ENCODE measurements at places on chromosomes 11 and 22.

GRCh38 chr11:119361941-119362725, 15.6 kb upstream of the MFRP start:
- H3K27me3 ChIP-seq, result no peaks in the 10 kb centered on the region
- H3K4me3 ChIP-seq, result peak overlapping the region; percentile 75
- H3K27ac ChIP-seq, result peak overlapping the region; percentile 99
- DNase-seq, result no peak

GRCh38 chr11:23202611-23203010, 342.3 kb upstream of the CCDC179 start:
- no peak overlapping the region for H3K27ac ChIP-seq
- H3K27me3 ChIP-seq, result no peaks in the 10 kb centered on the region
- H3K4me3 ChIP-seq, result no peak overlapping the region
- H3K36me3 ChIP-seq, result no peaks in the 10 kb centered on the region

GRCh38 chr11:45354976-45355705, 69.0 kb upstream of the SYT13 start:
- H3K4me3 ChIP-seq, result peak overlapping the region; percentile 92
- H3K4me1 ChIP-seq, result peaks cover 6% of the 10 kb centered on the region
- DNase-seq, result peak; percentile 67
- H3K27ac ChIP-seq, result peak overlapping the region; percentile 67
- no peaks in the 10 kb centered on the region for H3K36me3 ChIP-seq

- H3K36me3 ChIP-seq, result no peaks in the 10 kb centered on the region
- peak overlapping the region; percentile 52 for H3K4me3 ChIP-seq
- H3K4me1 ChIP-seq, result peaks cover 13% of the 10 kb centered on the region
- H3K27me3 ChIP-seq, result no peaks in the 10 kb centered on the region
- DNase-seq, result peak; percentile 28
Measured at GRCh38 chr11:59556115-59556916, 45.0 kb downstream of the OR4D9 start.

DNA sequence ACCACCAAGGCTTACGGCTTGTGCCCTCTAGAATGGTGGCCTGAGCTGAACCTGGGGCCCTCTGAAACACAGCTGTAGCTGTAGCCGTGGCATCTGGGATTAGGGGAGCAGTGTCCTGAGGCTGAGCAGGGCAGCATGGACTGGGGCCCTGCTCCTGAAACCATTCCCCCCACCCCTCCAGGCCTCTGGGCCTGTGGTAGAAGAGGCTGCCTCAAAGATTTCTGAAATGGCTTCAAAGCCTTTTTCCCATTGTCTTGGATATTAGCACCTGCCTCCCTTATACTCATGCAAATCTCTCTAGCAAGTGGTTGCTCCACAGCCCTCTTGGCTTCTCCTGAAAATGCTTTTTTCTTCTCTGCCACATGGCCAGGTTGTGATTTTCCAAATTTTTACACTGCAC, 106.9 kb downstream of the CTNND1 start:
- no peaks in the 10 kb centered on the region for H3K36me3 ChIP-seq
- DNase-seq, result no peak
- H3K27ac ChIP-seq, result no peak overlapping the region
- no peaks in the 10 kb centered on the region for H3K4me1 ChIP-seq

- no peak overlapping the region for H3K4me3 ChIP-seq
- H3K27ac ChIP-seq, result no peak overlapping the region
- DNase-seq, result no peak
Measured at GRCh38 chr11:106996691-106997090, 21.6 kb downstream of the GUCY1A2 start.

- no peaks in the 10 kb centered on the region for H3K36me3 ChIP-seq
- H3K27me3 ChIP-seq, result no peaks in the 10 kb centered on the region
- H3K27ac ChIP-seq, result no peak overlapping the region
- H3K4me3 ChIP-seq, result no peak overlapping the region
Measured at GRCh38 chr11:23586173-23586572, 725.9 kb upstream of the CCDC179 start.

DNA sequence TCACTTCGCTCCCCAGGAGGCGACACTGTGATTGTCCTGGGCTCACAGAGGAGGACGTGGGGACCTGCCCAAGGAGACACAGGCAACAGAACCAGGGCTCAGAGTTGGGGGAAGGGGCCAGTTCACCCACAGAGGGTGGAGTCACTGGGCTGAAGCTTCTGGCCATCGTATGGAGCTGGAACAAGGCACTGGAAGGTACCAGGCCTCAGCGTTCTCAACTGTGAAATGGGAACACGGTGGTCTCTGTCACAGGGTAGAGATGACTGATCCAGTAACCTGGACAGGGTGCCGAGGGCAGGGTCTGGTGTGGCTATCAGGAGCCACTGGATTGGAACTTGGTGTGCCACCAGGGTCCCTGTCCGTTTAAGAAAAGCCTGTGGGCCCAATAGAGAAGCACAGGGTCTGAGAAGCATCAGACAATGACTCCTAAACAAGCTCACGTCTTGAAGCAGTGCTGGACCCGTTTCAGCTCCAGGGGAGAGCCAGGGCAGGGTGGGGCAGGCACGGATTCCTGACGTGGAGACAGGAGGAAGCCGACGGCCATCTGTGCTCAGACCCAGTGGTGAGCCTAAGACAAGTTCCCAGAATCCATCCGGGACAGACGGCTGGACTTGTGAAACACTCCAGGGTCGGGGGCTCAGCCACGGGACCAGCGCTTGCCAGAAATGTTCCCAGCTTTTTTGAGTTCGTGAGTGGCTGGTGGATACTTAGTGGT, 25.0 kb upstream of the KCNQ1OT1 start:
- H3K27ac ChIP-seq, result no peak overlapping the region
- no peaks in the 10 kb centered on the region for H3K36me3 ChIP-seq

GRCh38 chr11:63834535-63835157, 4.3 kb upstream of the MARK2 start:
- no peaks in the 10 kb centered on the region for H3K27me3 ChIP-seq
- no peak overlapping the region for H3K27ac ChIP-seq
- peaks cover 10% of the 10 kb centered on the region for H3K4me1 ChIP-seq
- H3K36me3 ChIP-seq, result no peaks in the 10 kb centered on the region
- no peak for DNase-seq

DNA sequence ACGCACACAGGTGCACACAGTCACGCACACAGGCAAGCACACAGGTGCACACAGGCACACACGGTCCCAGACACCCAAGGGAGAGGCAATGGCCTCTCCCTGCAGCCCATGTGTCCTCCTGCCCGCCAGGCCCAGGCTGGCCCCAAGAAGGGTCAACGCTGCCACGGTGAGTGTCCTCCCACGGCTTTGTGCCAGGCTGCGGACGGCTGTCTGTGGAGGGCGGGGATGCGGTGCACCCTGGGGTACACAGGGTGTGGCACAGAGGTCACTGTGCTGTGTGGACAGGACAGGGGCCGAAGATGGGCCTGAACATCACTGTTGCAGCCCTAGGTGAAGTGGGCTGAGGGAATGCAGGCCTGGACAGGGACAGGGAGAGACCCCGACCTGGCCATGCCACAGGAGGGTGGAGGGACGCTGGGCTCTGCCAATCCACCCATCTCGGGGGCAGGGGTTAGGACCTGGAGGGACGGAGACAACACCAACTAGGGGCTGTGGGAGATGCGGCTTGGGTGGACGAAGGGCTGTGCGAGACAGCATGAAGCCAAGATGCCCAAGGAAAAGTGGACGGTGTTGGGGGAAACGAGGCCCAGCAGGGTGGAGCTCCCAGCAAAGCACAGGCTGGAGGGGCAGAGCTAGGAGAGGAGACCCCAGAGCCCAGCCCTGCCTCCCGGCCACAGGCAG, 523.8 kb downstream of the BRD1 start:
- no peak for DNase-seq
- no peaks in the 10 kb centered on the region for H3K36me3 ChIP-seq
- peaks cover 22% of the 10 kb centered on the region for H3K27me3 ChIP-seq
- no peaks in the 10 kb centered on the region for H3K4me1 ChIP-seq
- H3K4me3 ChIP-seq, result no peak overlapping the region

- H3K27ac ChIP-seq, result no peak overlapping the region
- H3K4me3 ChIP-seq, result no peak overlapping the region
- no peaks in the 10 kb centered on the region for H3K36me3 ChIP-seq
- no peaks in the 10 kb centered on the region for H3K4me1 ChIP-seq
- DNase-seq, result no peak
Measured at GRCh38 chr11:129061492-129062230, 119.0 kb upstream of the TP53AIP1 start.

DNA sequence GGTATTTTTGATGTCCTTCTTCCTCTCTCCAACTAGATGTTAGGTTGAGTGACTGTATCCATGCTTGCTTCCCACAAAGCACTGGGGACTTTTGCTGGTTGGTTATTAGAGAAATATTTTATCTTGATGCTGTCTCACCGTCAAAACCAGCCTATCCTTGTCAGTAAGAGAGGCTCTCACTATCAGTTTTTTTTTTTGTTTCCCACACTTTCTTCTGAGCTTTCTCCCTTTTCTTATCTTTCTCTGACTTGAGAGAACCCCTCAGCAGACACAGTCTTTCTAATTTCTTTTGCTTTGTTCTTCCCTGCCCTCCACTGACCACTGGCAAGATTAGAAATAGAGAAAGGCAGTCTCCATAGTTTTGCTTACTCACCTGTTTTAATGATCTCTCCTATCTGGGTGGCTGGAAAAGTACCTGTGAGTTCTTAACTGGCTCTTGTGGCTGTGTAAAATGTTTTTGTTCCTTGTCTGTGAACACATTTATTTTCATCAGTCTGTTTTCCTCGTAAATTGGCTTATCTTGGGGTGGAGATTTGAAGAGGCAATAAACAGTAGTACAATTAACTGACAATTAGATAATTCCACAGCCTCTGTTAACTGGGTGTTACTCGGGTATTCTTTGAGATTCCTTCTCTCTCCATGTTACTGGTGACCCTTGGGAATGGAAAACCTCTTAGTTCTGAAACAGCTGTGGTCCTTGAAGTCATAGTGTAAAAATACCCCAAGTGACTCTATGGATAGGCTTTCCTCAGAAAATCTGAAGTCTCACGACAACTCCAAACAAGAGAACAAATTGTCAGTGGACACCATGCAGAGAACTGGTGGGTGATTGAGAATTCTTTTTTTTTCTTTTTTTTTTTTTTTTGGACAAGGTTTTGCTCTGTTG, at the start of gene NXPE1:
NXPE1 (minus strand) TSS at position 457 of the 886 bp plus-strand sequence. CDS start 8,680 bp downstream, outside the sequence.
- no peaks in the 10 kb centered on the region for H3K4me1 ChIP-seq
- no peaks in the 10 kb centered on the region for H3K36me3 ChIP-seq
- H3K27me3 ChIP-seq, result no peaks in the 10 kb centered on the region
- H3K4me3 ChIP-seq, result no peak within 1 kb of the TSS
- H3K27ac ChIP-seq, result no peak within 1 kb of the TSS

DNA sequence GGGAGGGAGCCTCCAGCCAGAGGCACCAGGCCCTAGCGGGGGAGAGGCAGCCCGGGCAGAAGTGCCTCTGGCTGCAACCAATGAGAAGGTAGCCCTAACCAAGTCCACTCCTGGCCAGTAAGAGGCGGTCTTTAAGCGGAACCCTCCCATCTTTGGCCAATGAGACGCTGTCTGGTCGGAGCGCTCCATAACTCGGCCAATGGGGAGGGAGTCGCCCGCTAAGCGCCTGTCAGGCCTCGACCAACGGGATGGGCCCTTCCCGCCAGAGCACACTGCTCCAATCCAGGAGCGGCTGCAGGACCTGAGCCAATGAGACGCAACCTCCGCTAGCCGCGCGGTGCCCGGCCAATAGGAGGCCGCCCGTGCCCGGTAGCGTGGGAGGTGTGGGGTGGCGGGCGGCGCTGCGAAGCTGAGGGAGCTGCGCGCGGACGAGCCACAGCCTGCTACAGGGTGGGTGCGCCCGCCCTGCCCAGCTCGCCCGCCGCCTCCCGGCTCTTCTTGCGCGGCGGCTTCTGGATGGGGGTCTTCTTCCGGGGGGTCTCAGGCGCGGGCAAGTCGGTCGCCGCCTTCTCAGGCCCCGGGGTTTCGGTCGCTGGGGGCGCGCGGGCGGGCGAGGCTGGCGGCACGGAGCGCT, 12.6 kb downstream of the SCARF2 start:
- no peak overlapping the region for H3K4me3 ChIP-seq
- no peak overlapping the region for H3K27ac ChIP-seq
- no peaks in the 10 kb centered on the region for H3K27me3 ChIP-seq

- no peak overlapping the region for H3K4me3 ChIP-seq
- no peak overlapping the region for H3K27ac ChIP-seq
- no peaks in the 10 kb centered on the region for H3K36me3 ChIP-seq
- peaks cover 20% of the 10 kb centered on the region for H3K4me1 ChIP-seq
- DNase-seq, result no peak
- H3K27me3 ChIP-seq, result no peaks in the 10 kb centered on the region
Measured at GRCh38 chr22:35991168-35991567, 37.5 kb downstream of the RBFOX2 start.

- no peaks in the 10 kb centered on the region for H3K36me3 ChIP-seq
- peaks cover 5% of the 10 kb centered on the region for H3K4me1 ChIP-seq
- DNase-seq, result no peak
- no peak overlapping the region for H3K27ac ChIP-seq
Measured at GRCh38 chr11:46236918-46237247, 40.6 kb upstream of the CREB3L1 start.

DNA sequence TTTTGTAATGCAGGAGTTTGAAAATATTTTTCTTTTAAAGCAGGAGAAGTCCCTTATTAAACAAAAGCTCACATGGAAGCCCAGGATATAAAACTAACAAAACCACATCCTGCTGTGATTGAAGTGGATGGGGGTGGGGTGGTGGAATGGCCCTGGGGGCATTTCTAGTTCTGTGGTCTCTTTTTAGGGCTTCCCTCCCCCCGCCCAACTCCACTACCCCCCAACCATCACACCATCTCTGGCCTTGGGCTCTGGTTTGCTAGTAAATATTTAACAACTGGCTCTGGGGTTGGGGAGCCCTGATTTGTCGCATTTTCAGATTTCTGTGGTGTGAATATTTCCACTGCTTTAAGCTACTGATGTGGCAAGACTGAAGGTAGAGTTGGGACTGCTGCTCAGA, 279.6 kb upstream of the PLET1 start:
- no peak overlapping the region for H3K27ac ChIP-seq
- H3K4me3 ChIP-seq, result no peak overlapping the region
- no peaks in the 10 kb centered on the region for H3K36me3 ChIP-seq
- H3K27me3 ChIP-seq, result no peaks in the 10 kb centered on the region
- H3K4me1 ChIP-seq, result no peaks in the 10 kb centered on the region

DNA sequence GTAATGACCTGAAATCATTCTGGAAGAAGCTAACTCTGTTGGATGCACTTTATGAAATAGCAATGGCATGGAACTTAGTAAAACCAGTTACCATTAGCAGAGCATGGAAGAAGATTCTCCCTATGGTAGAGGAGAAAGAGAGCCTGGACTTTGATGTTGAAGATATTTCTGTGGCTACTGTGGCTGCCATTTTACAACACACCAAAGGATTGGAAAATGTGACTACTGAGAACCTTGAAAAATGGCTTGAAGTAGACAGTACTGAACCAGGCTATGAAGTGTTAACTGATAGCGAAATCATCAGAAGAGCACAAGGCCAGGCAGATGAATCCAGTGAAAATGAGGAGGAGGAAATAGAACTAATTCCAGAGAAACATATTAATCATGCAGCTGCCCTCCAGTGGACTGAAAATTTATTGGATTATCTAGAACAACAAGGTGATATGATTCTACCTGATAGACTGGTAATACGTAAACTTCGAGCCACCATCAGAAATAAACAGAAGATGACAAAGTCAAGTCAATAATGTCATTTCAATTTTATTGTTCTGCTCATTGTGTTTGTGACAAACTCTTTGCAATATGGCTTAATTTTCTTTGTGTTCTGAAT, 2.0 kb downstream of the JRKL start:
- no peak overlapping the region for H3K27ac ChIP-seq
- no peaks in the 10 kb centered on the region for H3K27me3 ChIP-seq
- peaks cover 19% of the 10 kb centered on the region for H3K4me1 ChIP-seq
- no peaks in the 10 kb centered on the region for H3K36me3 ChIP-seq
- H3K4me3 ChIP-seq, result no peak overlapping the region

- peaks cover 9% of the 10 kb centered on the region for H3K4me1 ChIP-seq
- H3K27ac ChIP-seq, result no peak overlapping the region
- H3K27me3 ChIP-seq, result no peaks in the 10 kb centered on the region
- no peaks in the 10 kb centered on the region for H3K36me3 ChIP-seq
Measured at GRCh38 chr11:73163638-73164174, 21.6 kb upstream of the FCHSD2 start.

- no peak for DNase-seq
- no peak overlapping the region for H3K27ac ChIP-seq
- no peaks in the 10 kb centered on the region for H3K27me3 ChIP-seq
- no peaks in the 10 kb centered on the region for H3K4me1 ChIP-seq
- no peak overlapping the region for H3K4me3 ChIP-seq
Measured at GRCh38 chr11:128871168-128871610, 4.1 kb upstream of the KCNJ1 start.
